ENCODE measurements at places on chromosomes 4 and X.

DNA sequence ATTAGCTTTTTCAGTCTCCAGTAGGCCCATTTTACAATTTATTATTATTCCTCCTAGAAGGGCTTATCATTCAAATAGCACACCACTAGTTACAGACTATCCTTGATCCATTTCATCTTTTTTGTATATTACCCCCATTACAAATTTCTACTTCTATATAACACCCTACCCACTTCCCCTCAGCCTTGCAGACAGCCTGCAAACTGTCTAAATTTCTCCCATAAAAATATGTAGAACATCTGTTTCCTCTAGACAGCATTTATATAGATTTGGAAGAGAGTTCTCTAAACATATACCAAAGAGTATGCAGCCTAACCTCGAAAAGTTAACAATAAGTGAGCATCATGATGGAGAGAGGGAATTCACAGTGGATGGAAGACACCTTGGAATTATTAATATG is 30.8 kb downstream of the COMMD8 start:
- no peak for DNase-seq

DNA sequence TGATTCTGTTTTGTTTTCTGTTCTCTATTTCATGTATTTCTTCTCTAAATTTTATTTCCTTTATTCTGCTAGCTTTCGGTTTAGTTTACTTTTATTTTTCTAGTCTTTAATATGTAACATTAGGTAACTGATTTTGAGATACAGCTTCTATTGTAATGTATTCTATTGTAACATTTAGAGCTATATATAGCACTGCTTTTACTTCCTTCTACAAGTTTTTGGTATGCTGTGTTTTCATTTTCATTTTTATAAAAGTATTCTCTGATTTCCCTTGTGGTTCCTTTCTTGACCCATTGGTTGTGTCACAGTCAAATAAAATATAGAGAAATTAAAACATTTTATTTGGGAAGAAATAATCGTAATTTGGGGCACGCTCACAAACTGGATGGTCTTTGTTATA is 13.9 kb upstream of the CT47A1 start:
- no peak for DNase-seq

DNA sequence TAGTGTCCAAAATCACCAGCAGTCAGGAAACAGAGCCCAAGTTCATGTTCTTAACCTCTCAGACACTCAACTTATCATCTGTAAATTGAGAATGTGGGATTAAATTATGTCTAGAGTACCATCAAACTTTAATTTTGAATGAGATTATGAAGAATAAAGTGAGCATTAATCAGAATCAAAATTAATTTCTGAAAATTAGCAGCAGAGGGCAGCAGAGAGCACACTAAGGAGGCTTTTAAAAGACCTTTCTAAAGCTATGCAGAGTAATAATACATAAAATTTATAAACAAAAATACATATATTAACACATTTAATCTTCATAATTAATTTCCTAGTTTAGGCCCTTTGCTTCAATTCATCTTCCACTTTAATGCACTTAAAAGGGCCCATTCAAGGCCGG is 7.1 kb downstream of the TASL start:
- DNase-seq = no peak

GRCh38 chrX:45360571-45360970 is 159.9 kb upstream of the DIPK2B start:
- DNase-seq = no peak

GRCh38 chr4:123555233-123555806 is 158.7 kb downstream of the SPRY1 start:
- DNase-seq = peak; percentile 4

- no peak for DNase-seq
These were observed 98.0 kb downstream of the TRAPPC11 start for GRCh38 chr4:183757060-183757459.

GRCh38 chrX:119604766-119605463 is 1.3 kb downstream of the NKRF start:
- no peak for DNase-seq

DNA sequence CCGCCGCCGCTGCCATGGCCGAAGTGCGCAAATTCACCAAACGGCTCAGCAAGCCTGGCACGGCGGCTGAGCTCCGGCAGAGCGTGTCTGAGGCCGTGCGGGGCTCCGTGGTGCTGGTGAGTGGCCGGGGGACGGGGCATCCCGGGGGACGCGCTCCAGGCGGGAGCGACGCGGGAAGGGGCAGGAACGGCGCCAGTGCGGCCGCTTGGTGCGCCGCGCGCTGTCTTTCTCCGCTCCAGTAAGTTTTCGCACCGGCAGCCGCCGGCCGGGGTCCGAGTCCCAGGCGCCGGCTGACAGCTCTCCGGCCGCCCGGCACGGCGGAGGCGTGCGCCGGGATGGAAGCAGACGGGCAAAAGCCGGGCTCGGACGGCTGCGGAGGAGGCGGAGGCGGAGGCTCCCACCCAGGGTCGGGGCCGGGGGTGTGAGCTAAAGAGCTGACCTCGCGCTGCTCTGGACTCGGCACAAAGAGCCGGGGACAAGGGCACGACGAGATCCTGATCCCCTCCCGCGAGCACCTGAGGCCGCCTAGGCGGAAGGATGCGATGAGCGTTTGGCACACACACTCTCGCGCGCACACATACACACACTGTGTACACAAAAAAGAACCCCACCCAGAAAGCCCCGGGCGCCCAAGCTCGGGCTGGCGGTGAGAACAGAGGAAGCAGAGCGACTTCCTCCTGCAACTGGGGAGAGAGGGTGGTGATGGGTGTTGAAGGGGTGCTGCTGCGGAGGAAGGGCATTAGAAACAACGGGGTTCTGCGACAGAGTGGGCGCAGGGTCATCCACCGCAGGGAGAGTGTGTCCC is 545 bp downstream of the DOCK11 start:
- DNase-seq = peak; percentile 15

GRCh38 chr4:165787516-165788274 is 85.3 kb upstream of the TLL1 start:
- DNase-seq = no peak

GRCh38 chr4:179225594-179225993 is 1783.4 kb upstream of the AGA start:
- no peak for DNase-seq

DNA sequence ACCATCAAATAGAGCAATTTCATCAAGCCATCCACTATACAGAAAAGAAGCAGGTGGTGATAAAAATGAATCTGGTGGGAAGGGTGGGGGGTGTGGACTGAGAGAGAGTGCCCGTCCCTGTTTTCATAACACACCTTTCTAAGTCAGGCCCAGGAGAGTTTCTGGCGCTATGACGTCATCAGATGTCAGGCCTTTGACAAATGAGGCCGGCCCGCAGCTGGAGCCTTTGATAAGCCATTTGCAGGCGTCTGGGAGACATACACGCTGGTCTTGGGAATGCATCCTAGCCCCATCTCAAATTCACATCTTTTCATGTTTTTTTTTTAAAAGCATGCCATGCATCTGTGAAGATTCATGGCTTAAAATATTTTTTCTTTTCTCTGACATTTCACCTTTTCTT is 404.5 kb downstream of the BCOR start:
- no peak for DNase-seq
